ENCODE measurements at places on chromosomes 6 and 20.

GRCh38 chr6:121590438-121590837, 155.0 kb downstream of the GJA1 start:
- DNase-seq, result no peak

GRCh38 chr6:143999406-143999805, 8.7 kb downstream of the PLAGL1 start:
- DNase-seq, result no peak

GRCh38 chr6:12276930-12277315, 13.2 kb upstream of the EDN1 start:
- no peak for DNase-seq

- DNase-seq, result no peak
Measured at GRCh38 chr6:134368670-134369069, 50.8 kb upstream of the SGK1 start.

DNA sequence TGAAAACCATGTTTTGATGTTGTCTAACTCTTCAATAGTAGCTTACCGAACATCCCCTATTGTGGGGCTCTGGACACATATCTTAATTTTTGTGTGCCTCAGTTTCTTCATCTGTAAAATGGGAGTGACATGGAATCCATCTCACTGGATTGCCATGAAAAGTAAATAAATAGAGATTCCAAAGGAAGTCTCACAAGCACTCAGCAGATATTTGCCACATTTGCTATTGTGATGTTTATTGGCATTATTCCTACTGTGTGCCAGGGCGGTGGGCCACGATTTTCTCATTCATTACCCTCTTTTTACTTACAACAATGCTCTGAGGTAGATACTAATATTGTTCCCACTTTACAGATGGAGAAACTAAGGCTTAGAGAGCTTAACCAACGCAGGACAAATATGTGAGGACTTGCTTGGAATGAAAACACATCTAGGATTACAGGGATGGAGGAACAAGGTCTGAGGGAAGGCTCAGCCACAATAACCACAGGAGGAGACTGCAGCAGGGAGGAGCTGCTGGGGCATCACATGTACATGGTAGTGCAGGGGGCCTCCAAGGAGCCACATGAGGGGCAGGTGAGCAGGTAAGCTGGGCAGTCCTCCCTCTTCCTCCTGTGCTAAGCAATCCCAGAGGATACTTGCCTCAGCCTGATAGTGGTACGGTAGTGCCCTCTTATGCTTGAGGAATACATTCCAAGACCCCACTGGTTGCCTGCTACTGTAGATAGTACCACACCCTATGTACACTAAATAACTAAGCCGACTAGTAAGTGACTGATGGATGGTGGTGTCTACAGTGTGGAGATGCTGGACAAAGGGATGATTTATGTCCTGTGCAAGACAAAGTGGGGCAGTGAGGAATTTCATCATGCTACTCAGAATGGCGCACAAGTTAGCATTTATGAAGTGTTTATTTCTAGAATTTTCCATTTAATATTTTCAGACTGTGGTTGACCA, 176.9 kb downstream of the FOXA2 start:
- DNase-seq, result no peak

- DNase-seq, result no peak
Measured at GRCh38 chr20:58523072-58523970, 8.1 kb upstream of the APCDD1L start.

- no peak for DNase-seq
Measured at GRCh38 chr6:88561954-88562315, 395.8 kb upstream of the CNR1 start.

- DNase-seq, result no peak
Measured at GRCh38 chr6:170464080-170464479, 89.0 kb downstream of the PSMB1 start.

DNA sequence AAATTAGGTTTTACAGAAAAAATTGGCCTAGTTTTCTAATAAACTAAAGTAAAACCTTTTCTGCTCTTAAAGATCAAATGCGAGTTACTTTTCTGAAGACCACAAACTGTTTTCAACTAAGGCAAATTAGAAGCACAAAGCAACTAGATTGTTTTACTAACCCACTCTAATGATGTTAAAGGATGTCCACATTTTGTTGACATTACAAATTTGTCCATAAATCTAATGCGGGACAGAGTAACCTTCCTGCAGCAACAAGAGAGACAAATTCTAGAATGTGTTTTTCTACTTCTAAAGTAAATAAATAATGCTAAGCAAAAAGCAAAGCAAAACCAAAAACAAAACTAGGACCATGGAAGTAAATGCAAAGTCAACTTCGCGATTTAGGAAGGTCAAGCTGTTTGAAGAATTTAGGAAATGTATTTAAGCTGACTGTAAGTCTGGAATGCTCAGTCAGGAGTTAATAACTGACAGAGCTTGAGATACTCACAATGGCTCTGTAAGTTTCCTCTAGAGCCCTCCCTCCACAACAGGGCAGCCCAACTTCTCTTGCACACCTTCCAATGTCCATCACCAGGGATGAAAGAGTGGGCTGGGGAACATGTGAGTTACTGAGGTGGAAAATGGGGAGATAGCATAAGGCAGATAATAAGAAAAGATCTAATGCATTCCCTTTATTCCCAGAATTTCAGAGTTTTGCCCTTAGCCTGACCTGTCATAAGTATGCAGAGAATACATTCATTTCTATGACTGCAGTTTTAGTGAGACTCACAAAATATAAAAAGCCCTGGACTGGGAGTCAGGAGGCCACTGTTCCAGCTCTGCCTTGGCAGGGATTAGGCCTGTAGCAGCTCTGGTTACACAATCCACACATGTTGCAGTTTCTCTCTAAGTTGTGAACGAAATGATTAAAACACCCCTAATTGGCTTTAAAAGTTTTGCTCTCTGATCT, 158.8 kb downstream of the FOXA2 start:
- DNase-seq, result no peak

GRCh38 chr6:52548353-52548713, 28.5 kb downstream of the TRAM2 start:
- no peak for DNase-seq
